ENCODE measurements at places on chromosomes 2 and 18.

DNA sequence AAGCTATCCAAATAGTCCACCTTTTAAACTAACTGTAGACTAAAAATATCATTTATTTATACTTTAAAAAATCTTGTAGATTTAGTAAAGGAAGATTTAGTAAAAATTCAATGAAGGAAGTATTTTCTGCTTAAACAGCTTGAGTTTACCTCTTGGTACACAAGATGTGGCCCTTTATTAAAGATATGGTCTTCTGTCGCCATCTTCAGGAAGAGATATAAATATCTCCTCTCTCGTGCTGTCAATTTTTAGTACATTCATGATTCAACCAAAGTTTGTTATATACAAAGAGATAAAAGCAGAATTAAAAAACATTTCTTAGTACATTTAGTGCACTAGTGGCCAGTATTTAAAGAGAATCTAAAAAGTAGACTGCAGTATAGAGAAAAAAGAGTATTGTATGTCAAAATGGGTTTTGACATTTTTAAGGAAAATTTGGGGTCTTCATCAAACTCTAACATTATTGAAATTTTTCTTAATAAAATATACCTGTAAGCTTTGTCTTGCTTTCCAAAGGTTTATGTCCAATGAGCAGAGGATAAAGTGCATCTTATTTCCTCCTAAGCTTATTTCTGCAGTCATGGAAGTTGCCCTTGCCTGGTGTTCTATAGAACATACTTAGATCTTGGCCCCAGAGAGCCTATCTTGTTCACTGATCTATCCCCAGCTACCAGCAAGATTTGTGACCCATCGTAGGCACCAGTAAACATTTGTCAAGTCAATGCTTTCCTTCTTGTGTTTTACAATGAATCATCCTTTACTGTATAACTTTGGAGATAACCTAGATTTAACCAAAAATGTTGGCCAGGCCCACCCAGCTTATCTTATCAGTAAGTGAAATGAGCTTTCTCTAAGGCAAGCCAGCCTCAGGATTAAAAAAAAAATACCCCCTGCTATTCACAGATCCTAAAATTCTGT lies 18.5 kb upstream of the EML6 start:
- no peak for DNase-seq

DNA sequence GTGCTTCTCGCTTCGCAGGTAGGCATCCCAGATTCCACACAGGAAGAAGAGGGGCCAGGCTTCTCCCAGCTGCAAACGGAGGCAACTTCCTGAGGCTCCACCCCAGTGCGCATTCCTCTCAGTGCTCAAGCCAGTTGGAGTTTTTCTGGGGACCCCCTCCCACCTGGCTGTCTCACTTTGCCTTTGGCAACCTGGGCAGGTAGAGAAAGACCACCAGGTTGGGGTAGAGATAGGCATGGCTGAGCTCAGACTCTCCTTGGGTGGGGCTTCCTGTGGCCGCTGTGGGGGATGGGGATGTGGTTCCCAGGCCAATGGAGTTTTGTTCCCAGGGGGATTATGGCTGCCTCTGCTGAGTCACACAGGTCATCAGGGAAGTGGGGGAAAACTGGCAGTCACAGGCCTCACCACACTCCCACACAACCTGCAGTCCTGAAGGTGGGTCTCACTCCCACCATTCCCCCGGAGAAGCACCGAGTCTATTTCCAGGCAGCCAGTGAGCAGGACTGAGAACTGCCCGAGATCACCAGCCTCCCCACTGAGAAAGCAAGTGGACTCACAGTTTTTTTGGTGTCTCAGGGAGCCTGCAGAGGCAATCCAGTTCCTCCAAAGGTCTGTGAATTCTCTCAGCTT lies 38.1 kb downstream of the SLC39A10 start:
- DNase-seq, result no peak

DNA sequence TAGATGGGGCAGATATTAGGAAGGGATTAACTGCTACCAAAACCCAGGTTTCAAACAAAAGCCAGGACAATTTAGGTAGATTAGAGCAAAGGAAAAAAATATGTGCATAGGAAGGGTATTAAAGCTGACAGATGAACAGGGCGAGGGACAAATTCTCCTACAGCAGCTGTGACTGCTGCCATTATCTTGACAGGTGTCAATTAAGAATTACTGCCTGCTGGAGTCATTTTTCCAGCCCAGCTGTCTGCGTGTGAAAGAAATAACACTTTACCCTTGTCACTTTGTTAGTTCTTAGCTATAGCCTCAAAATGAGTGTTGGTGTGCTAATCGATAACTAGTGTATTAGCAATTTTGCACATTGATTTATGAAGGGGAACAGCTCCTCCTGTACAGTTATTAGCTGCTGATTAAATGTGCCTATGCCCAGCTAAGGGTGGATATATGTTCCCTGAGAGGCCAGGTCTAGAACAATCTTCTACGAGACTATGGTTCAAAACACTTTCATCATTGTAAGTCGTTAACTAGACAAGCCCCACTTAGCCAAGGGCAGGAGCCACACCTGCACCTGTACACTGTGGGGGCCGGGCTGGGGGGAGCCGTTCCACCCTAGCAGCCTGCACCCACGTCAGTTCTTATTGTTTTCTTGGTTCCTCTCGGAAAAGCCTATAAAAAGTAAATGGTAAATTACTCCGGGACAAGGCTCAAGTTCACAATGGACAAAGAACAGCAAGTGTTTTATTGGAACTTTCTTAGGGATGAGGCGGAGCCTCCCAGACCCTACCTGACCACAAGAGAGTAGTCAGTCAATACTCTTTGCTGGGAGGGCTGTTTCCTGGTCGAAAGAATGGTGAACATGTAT lies 7.7 kb downstream of the TSHZ1 start:
- DNase-seq, result no peak

DNA sequence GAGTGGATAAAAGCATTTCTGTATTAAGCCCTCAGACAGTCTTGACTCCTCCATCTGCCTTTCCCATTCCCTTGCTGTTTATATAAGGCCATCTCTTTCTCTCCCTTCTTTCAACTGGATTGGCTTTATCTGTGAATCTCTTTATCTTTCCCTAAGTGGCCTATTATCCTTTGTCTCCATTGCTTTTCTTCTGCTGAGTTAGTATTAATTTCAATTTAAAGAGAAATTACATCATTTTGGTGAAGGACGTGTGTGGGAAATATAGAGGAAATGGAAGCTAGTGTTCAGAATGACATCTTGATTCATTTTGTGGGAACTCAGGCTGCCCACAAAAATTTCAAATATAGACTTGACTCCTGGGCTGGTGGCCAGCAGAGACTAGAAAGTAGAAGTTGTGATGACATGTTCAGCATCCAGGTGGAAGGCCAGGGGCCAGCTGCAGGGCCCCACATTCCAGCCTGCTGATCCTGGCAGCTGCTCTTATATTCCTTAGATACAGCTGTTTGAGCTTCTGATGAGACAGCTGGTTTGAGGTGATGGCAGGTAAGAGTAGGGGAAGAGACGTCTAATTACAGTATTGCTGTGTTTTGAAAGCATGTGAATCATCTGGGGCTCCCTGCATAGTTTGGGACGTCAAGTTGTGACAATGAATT lies 52.3 kb downstream of the DIS3L2 start:
- no peak for DNase-seq

DNA sequence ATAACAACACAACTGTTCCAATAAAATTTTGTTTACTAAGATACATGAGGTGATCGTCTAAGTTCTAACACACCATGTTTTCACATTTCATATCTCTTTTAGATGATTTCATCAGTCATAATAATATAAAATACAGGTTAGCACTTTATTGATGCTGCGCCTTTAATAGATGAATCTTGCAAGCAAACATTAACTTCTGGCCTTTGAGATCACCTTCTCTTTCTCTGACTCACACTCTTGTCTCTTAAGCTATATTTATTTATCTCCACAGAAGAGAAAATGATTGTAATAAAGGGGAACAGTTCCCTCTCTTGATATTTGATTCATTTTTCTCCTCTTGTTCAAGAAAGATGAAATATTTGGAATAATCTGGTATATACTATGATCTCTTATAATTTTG lies 603.3 kb upstream of the POU3F3 start:
- no peak for DNase-seq

DNA sequence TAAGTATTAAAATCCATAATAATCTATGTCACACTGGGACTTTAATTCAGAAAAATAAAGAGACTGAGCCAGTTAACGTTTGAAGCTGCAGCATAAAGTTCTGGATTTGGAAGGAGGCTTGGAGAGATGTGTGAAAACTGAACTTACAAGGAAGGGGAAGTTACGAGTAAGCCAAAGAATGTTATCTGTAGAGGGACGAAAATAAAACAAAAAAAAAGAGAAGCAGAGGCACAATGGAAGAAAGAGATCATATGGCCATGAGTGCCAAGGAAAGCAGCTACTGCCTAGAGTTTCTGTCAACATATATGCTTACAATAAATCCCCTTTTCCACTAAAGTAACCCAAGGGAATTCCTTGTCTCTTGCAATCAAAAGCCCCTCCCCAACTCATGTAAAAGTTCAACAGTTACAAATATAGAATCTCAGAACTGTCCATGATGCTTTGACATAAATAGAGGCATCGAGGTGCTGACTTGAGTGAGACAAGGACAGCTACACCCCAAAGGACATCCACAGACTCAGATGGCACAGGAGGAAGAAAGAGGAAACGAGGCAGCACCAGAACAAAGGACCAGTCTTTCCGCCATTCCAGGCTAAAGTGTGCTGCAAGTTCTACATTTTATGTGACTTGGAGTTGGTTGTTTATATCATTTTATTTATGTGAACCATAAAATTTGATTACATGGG lies 16.1 kb upstream of the ARL5A start:
- DNase-seq, result no peak

GRCh38 chr2:54107903-54108615 lies 7.4 kb upstream of the ACYP2 start:
- peak; percentile 12 for DNase-seq

DNA sequence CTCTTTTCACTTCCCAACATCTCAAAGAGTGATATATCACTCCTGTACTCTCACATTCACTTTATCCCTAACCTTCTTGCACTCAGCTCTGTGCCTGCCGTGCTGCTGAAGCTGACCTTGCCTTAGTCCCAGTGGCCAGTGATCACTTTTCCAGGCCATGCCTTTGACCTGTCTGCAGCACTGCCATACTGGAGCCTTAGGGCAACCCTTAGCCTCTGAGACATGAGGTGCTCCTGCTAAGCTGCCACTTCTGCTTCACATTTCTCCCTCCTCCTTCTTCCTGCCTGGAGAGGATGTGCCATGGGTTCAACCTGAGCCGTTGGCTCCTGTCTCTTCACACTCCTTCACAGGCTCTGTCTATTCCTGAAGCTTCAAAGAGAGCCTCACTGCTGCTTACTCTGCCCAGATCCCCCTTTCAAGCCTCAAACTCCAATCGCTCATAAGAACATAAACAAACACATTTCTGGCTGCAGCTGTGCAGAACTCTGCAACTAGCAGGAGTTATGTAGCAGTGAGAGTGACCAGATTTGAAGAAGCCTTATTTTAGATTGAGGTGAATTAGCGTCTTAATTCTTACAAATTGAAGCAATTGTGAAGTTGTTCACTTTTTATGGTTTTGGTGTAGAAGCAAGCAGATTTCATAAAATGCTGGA lies 716.2 kb upstream of the FANCL start:
- no peak for DNase-seq

GRCh38 chr2:109435066-109435690 lies 178.6 kb downstream of the SEPTIN10 start:
- DNase-seq, result no peak

DNA sequence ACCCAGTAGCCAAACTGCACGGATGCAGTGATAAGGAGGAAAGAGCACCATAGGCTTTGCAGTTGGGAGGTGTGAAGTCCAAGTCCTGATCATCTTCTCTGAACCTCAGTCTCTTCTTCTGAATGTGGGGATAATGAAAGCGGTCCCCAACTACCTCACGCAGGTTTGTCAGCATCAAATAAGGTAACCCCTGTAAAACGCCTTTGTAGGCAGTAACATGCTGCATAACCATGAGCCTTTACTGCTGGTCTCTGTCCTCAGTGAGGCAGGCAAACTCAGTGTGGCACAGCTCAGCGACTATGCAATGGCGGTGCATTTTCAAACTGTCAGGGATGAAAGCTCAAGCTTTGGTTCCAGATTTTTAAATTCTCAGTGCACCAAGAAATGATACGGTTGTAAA lies 46.1 kb downstream of the DNMT3A start:
- DNase-seq, result no peak
